ENCODE measurements at places on chromosomes 7 and 10. TPM values are rescaled to one million over a fixed set of nuclear protein-coding genes. Genes with fewer than 3 reads are reported as not detected.

Gene PLCE1
- polyA plus RNA-seq = 2.4 TPM

Gene SPDYE8
- not detected for polyA plus RNA-seq

Gene TUBAL3
- 0.04 TPM for polyA plus RNA-seq

Gene GARIN1A
- 1.6 TPM for polyA plus RNA-seq

Gene TBXAS1
- polyA plus RNA-seq = 9.8 TPM

Gene ACSL5
- 15.0 TPM for polyA plus RNA-seq

Gene CREB5
- polyA plus RNA-seq = 33.2 TPM

Gene PTEN
- polyA plus RNA-seq = 106 TPM

Gene LRRC18
- not detected for polyA plus RNA-seq

Gene MLXIPL
- 258 TPM for polyA plus RNA-seq

Gene TMEM176B
- 43.7 TPM for polyA plus RNA-seq

Gene FAM170B
- polyA plus RNA-seq = not detected

Gene DNAJC30
- 12.3 TPM for polyA plus RNA-seq

Gene GALNT17
- polyA plus RNA-seq = 2.1 TPM

Gene ZNF467
- polyA plus RNA-seq = 17.1 TPM

Gene SHTN1
- polyA plus RNA-seq = 3.2 TPM

Gene AQP1
- polyA plus RNA-seq = 256 TPM

Gene FAM25A
- not detected for polyA plus RNA-seq

Gene DRGX
- polyA plus RNA-seq = not detected

Gene C10orf95
- polyA plus RNA-seq = not detected

Gene EIF4EBP2
- polyA plus RNA-seq = 60.2 TPM

Gene GIMAP7
- 47.2 TPM for polyA plus RNA-seq

Gene GRM3
- polyA plus RNA-seq = not detected

Gene HPS6
- polyA plus RNA-seq = 10.5 TPM

Gene SLIT1
- 0.48 TPM for polyA plus RNA-seq

Gene PKD1L1
- polyA plus RNA-seq = 0.68 TPM

Gene TRPV6
- polyA plus RNA-seq = 37.0 TPM

Gene LRRN3
- polyA plus RNA-seq = 0.28 TPM

Gene ELMO1
- 22.4 TPM for polyA plus RNA-seq

Gene A1CF
- polyA plus RNA-seq = not detected

Gene PALD1
- 4.7 TPM for polyA plus RNA-seq

Gene STEAP2
- 2.6 TPM for polyA plus RNA-seq

Gene SEMA3D
- polyA plus RNA-seq = 0.91 TPM

Gene CCL24
- polyA plus RNA-seq = 1.0 TPM

Gene IFIT1B
- not detected for polyA plus RNA-seq

Gene VGF
- 0.22 TPM for polyA plus RNA-seq

Gene CNPY1
- polyA plus RNA-seq = not detected

Gene CDH23
- 2.0 TPM for polyA plus RNA-seq

Gene PDLIM1
- polyA plus RNA-seq = 239 TPM

Gene PNLIPRP1
- polyA plus RNA-seq = 0.45 TPM

Gene EPO
- 4.4 TPM for polyA plus RNA-seq

Gene PON1
- polyA plus RNA-seq = not detected

Gene NKX1-2
- polyA plus RNA-seq = not detected

Gene EEPD1
- polyA plus RNA-seq = 23.6 TPM

Gene LAMB4
- polyA plus RNA-seq = 0.13 TPM

Gene CFAP43
- polyA plus RNA-seq = not detected

Gene HKDC1
- not detected for polyA plus RNA-seq

Gene FAM200A
- polyA plus RNA-seq = 1.7 TPM

Gene SPDYE9
- not detected for polyA plus RNA-seq

Measured in adipose tissue (tissue), 3 donors.